ENCODE measurements at places on chromosomes 2 and 18. TPM values are rescaled to one million over a fixed set of nuclear protein-coding genes. Genes with fewer than 3 reads are reported as not detected.

- no peaks in the 10 kb centered on the region for H3K4me1 ChIP-seq
- no peak overlapping the region for H3K27ac ChIP-seq
- H3K4me3 ChIP-seq: no peak overlapping the region
- H3K36me3 ChIP-seq: no peaks in the 10 kb centered on the region
Observed at GRCh38 chr2:132424526-132425121, 8.0 kb downstream of the GPR39 start.

- H3K4me3 ChIP-seq: no peak overlapping the region
- no peaks in the 10 kb centered on the region for H3K36me3 ChIP-seq
- no peaks in the 10 kb centered on the region for H3K27me3 ChIP-seq
Observed at GRCh38 chr2:69583321-69583833, 60.2 kb downstream of the AAK1 start.

DNA sequence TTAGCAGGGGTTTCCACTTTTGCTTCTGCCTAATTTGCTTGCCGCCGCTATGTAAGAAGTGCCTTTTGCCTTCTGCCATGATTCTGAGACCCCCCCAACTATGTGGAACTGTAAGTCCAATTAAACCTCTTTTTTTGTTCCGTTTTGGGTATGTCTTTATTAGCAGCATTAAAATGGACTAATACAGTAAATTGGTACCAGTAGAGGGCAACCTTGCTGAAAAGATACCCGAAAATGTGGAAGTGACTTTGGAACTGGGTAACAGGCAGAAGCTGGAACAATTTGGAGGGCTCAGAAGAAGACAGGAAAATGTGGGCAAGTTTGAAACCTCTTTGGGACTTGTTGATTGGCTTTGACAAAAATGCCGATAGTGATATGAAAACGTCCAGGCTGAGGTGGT, 216.1 kb upstream of the FSIP2 start:
- no peaks in the 10 kb centered on the region for H3K4me1 ChIP-seq
- H3K36me3 ChIP-seq: no peaks in the 10 kb centered on the region
- H3K4me3 ChIP-seq: no peak overlapping the region

The TUBA3E gene
- not detected for total RNA-seq

DNA sequence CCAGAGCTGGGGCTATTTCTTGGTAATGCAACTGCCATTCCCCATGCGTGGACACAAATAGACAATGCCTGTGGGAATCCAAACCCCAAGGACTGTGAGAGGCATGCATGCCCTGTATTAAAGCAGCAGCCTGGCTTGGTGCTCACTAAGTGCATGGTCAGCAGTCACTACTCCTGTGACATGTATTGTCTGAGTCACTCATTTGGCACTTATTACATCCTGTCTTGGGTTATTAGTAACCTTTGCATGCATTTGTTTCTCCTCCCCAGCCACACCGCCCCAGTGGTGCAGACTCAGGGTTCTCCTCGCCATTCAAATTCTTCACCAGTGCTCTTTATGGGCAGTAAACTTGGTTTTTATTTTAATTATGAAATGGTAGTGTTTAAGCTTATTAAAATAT, 30.2 kb downstream of the PRKCE start:
- no peaks in the 10 kb centered on the region for H3K36me3 ChIP-seq
- peak; percentile 93 for DNase-seq
- no peaks in the 10 kb centered on the region for H3K27me3 ChIP-seq
- no peak overlapping the region for H3K4me3 ChIP-seq
- H3K27ac ChIP-seq: no peak overlapping the region

- no peaks in the 10 kb centered on the region for H3K27me3 ChIP-seq
- H3K4me1 ChIP-seq: peaks cover 42% of the 10 kb centered on the region
- H3K4me3 ChIP-seq: no peak overlapping the region
- H3K27ac ChIP-seq: peak overlapping the region; percentile 4
- peak; percentile 79 for DNase-seq
Observed at GRCh38 chr2:217851191-217852020, 151.4 kb downstream of the TNS1 start.

The SLC16A14 gene
- total RNA-seq: 5.6 TPM

The SERPINB4 gene
- total RNA-seq: not detected

DNA sequence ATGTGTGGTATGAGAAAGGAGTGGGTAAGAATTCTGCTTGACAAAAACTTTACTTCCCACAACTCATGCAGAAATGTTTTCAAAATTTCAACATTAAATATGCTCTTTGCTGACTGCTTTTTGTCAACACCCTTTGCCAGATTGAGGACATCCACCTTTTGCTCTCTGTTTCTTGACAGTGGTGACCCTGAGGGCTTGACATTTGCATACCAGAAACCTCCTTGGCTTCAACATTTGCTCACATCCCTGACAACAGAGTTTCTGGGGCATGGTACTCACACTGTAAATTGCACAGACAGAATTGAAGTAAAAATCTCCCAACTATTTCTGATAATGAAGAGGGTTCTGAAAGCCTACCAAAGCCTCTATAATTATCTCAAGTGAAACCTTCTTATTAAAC, 95.7 kb downstream of the RND3 start:
- no peak overlapping the region for H3K4me3 ChIP-seq
- no peak for DNase-seq
- no peaks in the 10 kb centered on the region for H3K36me3 ChIP-seq
- no peaks in the 10 kb centered on the region for H3K27me3 ChIP-seq
- H3K27ac ChIP-seq: no peak overlapping the region

GRCh38 chr2:173468266-173468793, 113.7 kb downstream of the CDCA7 start:
- H3K27ac ChIP-seq: no peak overlapping the region
- no peaks in the 10 kb centered on the region for H3K4me1 ChIP-seq
- H3K4me3 ChIP-seq: no peak overlapping the region
- no peaks in the 10 kb centered on the region for H3K36me3 ChIP-seq
- H3K27me3 ChIP-seq: peaks cover 4% of the 10 kb centered on the region
- no peak for DNase-seq

The VWC2L gene
- not detected for total RNA-seq

The ANKRD53 gene
- total RNA-seq: 1.3 TPM

DNA sequence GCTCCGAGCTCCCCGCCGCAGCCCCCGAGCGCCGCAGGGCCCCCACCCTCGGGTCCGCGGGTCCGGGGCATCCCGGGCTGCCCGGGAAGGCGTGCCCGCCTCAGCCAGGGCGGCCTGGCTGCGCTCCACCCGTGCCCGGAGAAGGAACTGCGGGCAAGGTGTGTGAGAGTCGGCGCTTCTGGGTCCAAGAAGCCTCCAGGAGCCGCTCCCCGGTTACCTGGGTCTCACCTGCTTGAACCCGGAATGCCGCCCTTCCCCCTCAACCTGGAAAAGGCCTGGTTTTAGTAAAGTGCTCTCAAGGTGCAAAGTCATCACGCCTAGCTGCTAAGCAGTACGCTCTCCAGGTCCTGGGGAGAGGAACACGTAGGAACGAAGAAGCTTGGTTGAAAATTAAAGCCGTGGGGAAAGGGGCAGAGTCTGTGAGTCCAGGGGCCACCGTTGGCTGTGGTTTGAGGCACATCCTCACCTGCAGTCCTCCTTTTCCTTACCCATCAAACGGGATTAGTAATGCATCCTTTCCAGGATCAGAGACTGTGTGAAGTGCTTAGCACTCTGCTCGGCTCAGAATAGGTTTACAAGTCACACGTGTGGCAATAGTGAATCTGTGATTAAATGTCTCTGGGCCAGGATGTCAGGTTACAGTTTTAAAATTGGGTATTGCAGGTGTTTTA, 1.2 kb downstream of the ASAP2 start:
- H3K27ac ChIP-seq: peak overlapping the region; percentile 34
- peaks cover 8% of the 10 kb centered on the region for H3K4me1 ChIP-seq
- DNase-seq: no peak
- H3K27me3 ChIP-seq: no peaks in the 10 kb centered on the region
- H3K36me3 ChIP-seq: no peaks in the 10 kb centered on the region
- peak overlapping the region; percentile 88 for H3K4me3 ChIP-seq

The ERFE gene
- total RNA-seq: 1.5 TPM

DNA sequence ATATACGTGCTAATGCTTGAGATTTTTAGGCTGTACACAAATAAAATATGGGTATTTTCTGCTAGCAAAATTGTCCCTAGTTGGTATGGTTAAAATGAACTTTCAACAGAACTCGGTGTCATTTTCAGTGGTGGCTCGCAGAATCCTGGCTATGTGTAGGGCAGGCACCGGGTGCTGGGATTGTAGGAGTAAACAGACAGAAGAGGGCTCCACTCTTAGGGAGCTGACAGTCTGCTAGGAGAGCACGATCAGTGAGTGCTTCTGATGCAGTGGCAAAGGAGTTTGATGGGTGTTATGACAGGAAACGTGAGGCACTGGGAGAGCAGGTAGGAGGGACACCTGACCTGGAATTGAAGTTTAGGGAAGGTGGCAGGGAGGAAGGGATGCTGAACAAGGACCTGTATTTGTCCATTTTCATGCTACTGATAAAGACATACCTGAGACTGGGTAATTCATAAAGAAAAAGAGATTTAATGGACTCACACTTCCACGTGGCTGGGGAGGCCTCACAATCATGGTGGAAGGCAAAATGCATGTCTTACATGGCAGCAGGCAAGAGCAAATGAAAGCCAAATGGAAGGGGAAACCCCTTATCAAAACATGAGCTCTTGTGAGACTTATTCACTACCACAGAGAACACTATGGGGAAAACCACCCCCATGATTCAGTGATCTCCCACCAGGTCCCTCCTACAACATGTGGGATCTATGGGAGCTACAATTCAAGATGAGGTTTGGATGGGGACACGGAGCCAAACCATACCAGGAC, 105.4 kb upstream of the LCLAT1 start:
- no peak overlapping the region for H3K27ac ChIP-seq
- no peak for DNase-seq
- H3K27me3 ChIP-seq: no peaks in the 10 kb centered on the region
- no peak overlapping the region for H3K4me3 ChIP-seq

The SP140L gene
- total RNA-seq: 10.9 TPM

- no peak overlapping the region for H3K4me3 ChIP-seq
- peak; percentile 40 for DNase-seq
- H3K27me3 ChIP-seq: no peaks in the 10 kb centered on the region
- peaks cover 5% of the 10 kb centered on the region for H3K4me1 ChIP-seq
- peak overlapping the region; percentile 16 for H3K27ac ChIP-seq
- H3K36me3 ChIP-seq: no peaks in the 10 kb centered on the region
Observed at GRCh38 chr2:231181860-231182512, 16.4 kb upstream of the ARMC9 start.

The CMPK2 gene
- 0.26 TPM for total RNA-seq

GRCh38 chr2:239283961-239284795, 116.6 kb downstream of the HDAC4 start:
- H3K27ac ChIP-seq: no peak overlapping the region
- no peak for DNase-seq
- H3K36me3 ChIP-seq: no peaks in the 10 kb centered on the region
- no peak overlapping the region for H3K4me3 ChIP-seq
- H3K27me3 ChIP-seq: no peaks in the 10 kb centered on the region
- peaks cover 14% of the 10 kb centered on the region for H3K4me1 ChIP-seq

GRCh38 chr18:76573325-76574025, 78.4 kb upstream of the ZNF516 start:
- H3K27ac ChIP-seq: no peak overlapping the region
- H3K36me3 ChIP-seq: no peaks in the 10 kb centered on the region
- H3K4me3 ChIP-seq: no peak overlapping the region
- peak; percentile 73 for DNase-seq
- no peaks in the 10 kb centered on the region for H3K4me1 ChIP-seq

GRCh38 chr2:239786791-239787190, 238.4 kb downstream of the NDUFA10 start:
- H3K4me3 ChIP-seq: no peak overlapping the region
- H3K36me3 ChIP-seq: no peaks in the 10 kb centered on the region
- H3K4me1 ChIP-seq: no peaks in the 10 kb centered on the region
- no peaks in the 10 kb centered on the region for H3K27me3 ChIP-seq

- H3K4me3 ChIP-seq: no peak within 1 kb of the TSS
- no peaks in the 10 kb centered on the region for H3K4me1 ChIP-seq
- H3K27ac ChIP-seq: no peak within 1 kb of the TSS
- no peaks in the 10 kb centered on the region for H3K27me3 ChIP-seq
- no peaks in the 10 kb centered on the region for H3K36me3 ChIP-seq
Observed at GRCh38 chr2:143128681-143129580, at the start of gene ARHGAP15. Gene ARHGAP15 (plus strand): TSS chr2:143129419.

- no peaks in the 10 kb centered on the region for H3K36me3 ChIP-seq
- no peaks in the 10 kb centered on the region for H3K27me3 ChIP-seq
- no peak overlapping the region for H3K27ac ChIP-seq
Observed at GRCh38 chr2:217047631-217048030, 187.8 kb upstream of the TNP1 start.

The GALR1 gene
- not detected for total RNA-seq

GRCh38 chr18:35581546-35581897, at the start of gene GALNT1:
Gene GALNT1 (plus strand): TSS chr18:35581740. CDS start chr18:35654663, 72,923 bp downstream.
- no peaks in the 10 kb centered on the region for H3K4me1 ChIP-seq
- no peaks in the 10 kb centered on the region for H3K27me3 ChIP-seq
- peak within 1 kb of the TSS; percentile 63 for H3K27ac ChIP-seq
- H3K4me3 ChIP-seq: peak within 1 kb of the TSS; percentile 76
- H3K36me3 ChIP-seq: no peaks in the 10 kb centered on the region

DNA sequence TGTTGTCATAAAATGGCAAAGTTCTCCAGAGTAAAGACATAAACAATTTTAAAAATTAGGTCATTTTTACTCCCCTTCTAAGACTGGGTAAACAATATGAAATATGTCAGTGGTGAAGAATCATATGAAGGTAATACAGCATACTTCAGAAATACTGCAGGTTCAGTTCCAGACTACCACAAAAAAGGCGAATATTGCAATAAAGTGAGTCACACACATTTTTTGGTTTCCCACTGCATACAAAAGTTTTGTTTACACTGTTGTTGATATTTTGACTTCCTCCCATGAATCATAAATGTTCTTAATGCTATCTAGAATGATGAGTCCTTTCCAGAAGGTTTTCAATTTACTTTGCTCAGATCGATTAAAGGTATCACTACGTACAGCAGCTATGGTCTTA, 73.5 kb downstream of the SMC6 start:
- no peak overlapping the region for H3K27ac ChIP-seq
- H3K36me3 ChIP-seq: peaks cover 2% of the 10 kb centered on the region
- no peak overlapping the region for H3K4me3 ChIP-seq
- no peaks in the 10 kb centered on the region for H3K27me3 ChIP-seq
- H3K4me1 ChIP-seq: no peaks in the 10 kb centered on the region

- H3K27ac ChIP-seq: peak overlapping the region; percentile 12
- peaks cover 21% of the 10 kb centered on the region for H3K4me1 ChIP-seq
- peak; percentile 41 for DNase-seq
- H3K4me3 ChIP-seq: no peak overlapping the region
- no peaks in the 10 kb centered on the region for H3K36me3 ChIP-seq
- H3K27me3 ChIP-seq: no peaks in the 10 kb centered on the region
Observed at GRCh38 chr2:28327956-28328922, 64.4 kb upstream of the FOSL2 start.

GRCh38 chr18:48868468-48869466, 82.0 kb downstream of the SMAD7 start:
- no peaks in the 10 kb centered on the region for H3K36me3 ChIP-seq
- DNase-seq: peak; percentile 40
- H3K4me1 ChIP-seq: peaks cover 6% of the 10 kb centered on the region
- no peak overlapping the region for H3K4me3 ChIP-seq
- no peaks in the 10 kb centered on the region for H3K27me3 ChIP-seq
- no peak overlapping the region for H3K27ac ChIP-seq

DNA sequence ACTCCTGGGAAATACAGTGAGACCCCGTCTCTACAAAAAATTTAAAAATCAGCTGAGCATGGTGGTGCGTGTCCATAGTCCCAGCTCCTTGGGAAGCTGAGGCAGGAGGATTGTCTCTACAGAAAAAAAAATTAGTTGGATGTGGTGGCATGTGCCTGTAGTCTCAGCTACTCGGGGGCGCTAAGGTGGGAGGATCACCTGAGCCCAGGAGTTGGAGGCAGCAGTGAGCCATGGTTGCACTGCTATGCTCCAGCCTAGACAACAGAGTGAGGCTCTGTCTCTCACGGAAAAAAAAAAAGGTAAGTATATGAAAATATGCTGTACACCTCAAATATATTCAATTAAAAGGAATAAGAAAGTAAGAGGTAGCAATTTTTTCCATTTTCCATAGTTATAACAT, 92.5 kb upstream of the TGIF1 start:
- no peak for DNase-seq
- no peaks in the 10 kb centered on the region for H3K4me1 ChIP-seq
- no peaks in the 10 kb centered on the region for H3K36me3 ChIP-seq
- H3K27ac ChIP-seq: no peak overlapping the region
